Stimulated activated CD4-positive, alpha-beta T cell treated with anti-CD3 and anti-CD28 coated beads, Interleukin-15, amount 100 ng/mL, for 1 hour (primary cell): ENCODE measurements at places on chromosomes 5 and 9.

GRCh38 chr5:1152156-1152555 is 40.3 kb upstream of the SLC12A7 start:
- no peak for DNase-seq

DNA sequence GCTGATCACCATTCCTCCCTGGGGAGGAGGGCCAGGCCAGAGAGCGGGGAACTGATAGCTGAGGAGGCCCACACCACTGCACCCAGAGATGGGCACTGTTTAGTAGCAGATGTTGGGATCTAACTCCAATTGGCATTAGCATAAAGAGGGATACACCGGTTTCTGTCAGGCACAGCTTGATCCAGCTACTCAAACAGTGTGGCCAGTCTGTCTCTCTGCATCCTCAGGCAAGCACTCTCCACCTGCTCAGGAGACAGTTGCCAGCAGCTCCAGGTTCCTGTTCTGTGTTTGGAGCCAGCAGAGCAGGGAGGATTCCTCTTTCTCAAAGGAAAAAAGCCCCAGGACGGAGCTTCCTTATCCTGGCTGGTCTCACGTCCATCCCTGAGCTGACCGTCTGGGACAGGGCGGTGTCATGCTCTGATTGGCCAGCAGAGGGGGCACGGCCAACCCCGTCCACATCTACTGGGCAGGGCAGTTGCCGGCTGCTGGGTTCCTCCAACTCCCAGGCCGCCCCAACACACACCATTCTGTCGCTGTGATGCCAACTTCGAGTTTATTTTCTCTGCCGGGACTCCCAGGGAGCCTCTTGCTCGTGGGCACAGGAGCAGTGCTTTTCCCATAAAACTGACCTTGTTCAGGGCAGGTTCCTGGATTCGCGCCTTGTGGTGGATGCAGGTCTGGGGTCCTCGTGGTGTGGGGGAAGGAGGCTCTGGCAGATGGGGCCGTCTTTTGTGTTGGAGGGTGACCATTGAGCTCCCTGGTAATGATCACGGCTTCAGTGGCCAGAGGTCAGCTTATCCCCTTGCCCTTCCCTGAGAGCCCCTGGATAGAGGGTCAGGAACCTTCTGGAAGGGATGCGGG is 47.9 kb downstream of the COL5A1 start:
- no peak for DNase-seq

GRCh38 chr9:91849694-91850093 is 100.3 kb downstream of the ROR2 start:
- DNase-seq: no peak

GRCh38 chr5:6434731-6435130 is 13.9 kb upstream of the UBE2QL1 start:
- no peak for DNase-seq

GRCh38 chr5:103569313-103570060 is 6.9 kb upstream of the NUDT12 start:
- no peak for DNase-seq

DNA sequence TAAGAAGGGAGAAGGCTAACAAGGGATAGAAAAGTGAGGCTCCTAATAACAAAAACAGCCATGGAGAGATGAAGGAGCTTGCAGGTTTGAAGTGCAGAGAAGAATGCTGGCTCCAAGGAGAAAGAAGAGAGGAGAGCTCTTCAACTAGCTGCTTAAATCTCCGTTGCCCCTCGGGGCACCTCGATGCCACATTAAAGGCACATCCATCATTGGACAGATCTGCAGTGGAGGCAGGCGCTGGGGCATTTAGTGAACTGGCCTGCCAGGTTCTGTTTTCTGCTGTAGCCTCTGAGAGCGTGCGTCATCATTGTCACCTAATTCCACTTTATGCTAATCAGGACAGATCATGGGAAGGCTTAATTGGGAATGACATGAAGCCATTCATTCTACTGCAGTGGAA is 1426.2 kb upstream of the WWC1 start:
- no peak for DNase-seq

DNA sequence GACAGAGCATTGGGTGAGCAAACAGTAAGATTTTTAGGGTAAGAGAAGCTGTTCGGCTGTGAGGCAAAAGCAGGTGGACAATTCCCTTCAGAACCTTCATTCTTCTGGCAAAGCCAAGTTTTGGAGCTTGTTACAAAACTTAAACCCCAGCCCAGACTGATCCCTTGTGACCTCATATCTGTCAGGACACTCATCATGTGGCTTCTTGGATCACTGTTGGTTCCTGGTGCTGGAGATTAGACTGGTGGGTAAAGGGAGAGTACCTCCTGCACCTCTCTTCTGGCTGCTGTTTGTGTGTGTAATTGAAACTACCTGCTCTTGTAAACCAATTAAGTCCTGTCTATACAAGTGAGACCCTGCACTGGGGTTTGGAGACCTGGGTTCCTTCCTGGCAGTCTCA is 21.0 kb downstream of the LARP1 start:
- no peak for DNase-seq

DNA sequence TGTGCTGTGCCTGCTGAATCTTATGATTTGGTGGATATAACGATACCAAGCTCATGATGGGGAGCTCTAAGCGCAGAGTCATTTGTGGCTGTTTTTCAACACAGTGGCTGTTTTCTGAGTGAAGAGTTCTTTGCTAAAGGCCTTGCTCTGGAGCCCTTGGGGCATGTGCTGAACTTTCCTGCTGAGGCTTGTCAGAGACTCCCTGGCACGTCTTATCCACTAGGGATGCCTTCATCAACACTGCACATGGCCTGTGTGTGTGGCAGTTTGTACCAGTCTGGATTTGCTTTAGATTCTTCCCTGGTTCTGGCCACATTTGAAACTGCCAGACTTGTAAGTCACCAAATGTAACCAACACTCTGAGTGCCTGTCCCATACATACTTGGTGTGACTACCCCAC is 188.2 kb downstream of the DMRT2 start:
- no peak for DNase-seq

- DNase-seq: no peak
Measured at GRCh38 chr9:108439947-108440346, 415.8 kb downstream of the ACTL7B start.

- no peak for DNase-seq
Measured at GRCh38 chr5:152701305-152701949, 296.3 kb upstream of the NMUR2 start.

GRCh38 chr9:133584559-133585476 is 24.4 kb downstream of the FAM163B start:
- no peak for DNase-seq

GRCh38 chr9:6090277-6091210 is 75.1 kb upstream of the RANBP6 start:
- DNase-seq: no peak

DNA sequence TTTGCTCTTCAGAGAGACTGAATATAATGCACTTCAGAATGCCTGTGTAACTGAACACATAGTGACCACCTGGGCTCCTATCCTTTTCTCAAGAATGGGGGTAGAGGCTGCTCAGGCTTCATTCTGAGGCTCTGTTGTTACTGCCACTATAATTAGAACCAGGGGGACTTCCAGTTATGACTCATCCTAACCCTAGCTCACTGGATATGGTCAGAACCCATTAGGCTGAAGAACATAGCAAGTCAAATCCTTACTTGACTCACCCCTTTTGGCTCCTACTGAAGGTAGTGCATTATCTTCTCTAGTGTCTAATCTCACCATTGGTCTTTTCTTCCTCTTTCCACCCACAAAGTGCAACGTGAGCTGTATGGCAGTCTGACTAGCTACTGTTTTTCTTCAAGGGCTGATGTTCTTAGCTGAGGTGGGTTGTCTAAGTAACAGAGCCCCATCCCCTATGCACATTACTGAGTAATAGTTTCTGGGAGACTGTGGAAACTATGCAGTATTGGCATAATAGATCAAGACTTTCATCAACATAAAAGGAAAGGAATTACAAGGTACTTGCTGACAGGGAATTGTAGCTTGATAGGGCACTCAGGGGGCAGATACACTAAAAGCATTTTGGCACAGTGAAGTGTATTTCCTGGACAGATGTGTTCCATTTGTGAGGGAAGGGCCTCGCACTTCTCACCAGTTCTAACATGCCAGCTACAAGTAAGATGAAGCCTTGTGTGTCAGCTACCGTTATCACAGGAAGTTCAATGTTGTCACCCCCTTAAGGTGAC is 431.0 kb upstream of the MEF2C start:
- no peak for DNase-seq

- no peak for DNase-seq
Measured at GRCh38 chr9:90070469-90070868, 465.7 kb downstream of the GADD45G start.

GRCh38 chr5:140988608-140989007 is 22.3 kb downstream of the PCDHAC2 start:
- no peak for DNase-seq

GRCh38 chr5:123647066-123647465 is 135.1 kb downstream of the CSNK1G3 start:
- DNase-seq: no peak

DNA sequence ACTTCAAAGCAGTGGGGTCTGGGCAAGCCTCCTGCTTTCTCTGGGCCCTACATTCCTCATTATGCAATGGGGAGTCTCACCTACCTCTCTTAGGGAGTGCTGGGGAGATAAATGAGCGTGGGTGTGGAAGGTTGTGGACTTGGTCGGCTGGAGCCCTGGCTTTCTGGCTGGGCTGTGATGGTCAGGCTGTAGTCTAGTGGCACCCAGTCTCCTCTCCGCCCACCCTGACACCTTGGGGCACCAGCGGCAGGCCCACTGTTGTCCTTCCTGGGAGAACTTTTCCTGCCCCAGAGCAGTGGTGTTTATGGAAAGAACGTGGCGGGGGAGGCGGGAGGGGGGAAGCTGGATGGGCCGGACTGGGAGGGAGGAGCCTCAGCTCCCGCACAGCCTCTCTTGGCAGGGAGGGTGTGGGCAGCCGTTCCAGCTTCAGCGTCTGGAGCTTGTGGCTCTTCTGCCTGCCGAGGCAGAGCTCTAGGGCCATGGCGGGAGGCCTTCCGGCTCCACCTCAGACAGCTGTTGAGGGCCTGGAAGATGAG is 4.1 kb downstream of the PTGS1 start:
- no peak for DNase-seq

DNA sequence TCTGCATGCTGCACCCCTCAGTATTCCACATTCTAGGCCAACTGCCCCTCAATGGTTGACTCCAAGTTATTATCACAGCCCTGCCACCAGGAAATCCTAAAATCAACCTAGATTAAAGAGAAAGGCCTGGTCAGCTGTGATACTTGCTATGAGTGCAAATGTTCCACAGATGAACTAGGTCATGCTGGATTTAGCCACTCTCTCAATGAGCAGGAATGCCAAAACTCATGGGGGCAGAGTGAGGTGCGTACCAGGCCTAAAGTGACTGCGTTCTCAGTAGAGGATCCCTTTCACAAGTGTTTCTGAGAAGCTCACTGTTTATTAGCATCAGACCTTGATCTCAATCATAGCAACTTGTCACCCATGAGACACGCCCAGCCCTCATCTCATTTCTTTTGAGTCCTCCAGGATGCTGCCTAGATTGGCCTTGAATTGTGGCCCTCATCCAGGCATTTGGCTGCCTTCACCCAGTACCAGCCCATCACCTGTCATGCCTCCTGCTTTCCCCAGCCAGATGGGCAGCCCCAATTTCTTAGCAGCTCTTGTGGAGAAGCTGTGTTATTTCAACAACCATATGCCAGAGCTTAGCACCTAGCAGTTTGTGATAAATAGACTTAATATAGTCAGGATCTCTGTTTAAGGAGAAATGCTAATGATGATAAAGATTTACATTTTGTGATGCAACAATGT is 383.9 kb downstream of the CTNND2 start:
- DNase-seq: no peak

DNA sequence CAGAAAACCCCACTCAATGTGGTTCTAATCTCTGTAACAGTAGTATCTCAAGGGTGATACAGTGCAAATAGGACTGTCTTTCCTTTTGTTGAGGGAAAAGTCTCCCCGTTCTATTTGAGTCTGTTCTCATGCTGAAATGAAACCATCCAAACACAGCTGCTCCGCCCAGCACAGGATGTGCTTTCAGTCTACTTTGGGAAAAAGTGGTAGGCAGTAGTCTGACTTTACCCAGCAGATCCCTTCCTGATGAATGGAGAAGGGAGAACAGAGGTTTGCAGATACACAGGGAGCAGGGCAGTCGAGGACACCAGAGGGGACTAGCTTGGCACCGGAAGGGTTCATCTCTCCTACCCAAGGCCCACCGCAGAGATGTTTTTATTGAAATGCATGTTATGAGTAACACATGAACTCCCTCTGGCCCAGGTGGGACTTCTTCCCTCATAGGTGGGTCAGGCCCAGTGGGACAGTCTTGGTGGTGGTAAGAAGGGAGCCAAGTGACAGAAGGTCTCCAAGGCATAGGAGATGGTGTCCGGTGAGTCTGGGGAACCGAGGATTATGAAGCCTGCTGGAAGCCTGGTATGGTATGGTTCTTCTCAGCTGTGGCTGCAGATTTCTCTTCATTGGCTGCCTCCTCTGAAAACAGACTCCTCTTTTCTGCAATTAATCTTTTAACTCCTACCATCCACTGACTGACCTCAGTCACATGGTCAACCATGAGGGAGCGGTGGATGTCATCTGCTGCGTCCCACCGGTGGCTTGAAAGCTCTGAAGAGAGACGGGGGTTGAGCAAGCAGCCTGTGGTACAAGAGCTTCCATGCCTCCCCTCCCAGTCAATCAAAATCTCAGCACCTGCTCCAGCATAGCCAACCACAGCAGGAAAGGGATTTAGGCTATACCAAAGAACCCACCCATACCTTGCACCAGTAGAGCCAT is 3.0 kb downstream of the EIF4EBP3 start:
- no peak for DNase-seq

GRCh38 chr5:113115956-113116355 is 139.4 kb downstream of the DCP2 start:
- DNase-seq: no peak

DNA sequence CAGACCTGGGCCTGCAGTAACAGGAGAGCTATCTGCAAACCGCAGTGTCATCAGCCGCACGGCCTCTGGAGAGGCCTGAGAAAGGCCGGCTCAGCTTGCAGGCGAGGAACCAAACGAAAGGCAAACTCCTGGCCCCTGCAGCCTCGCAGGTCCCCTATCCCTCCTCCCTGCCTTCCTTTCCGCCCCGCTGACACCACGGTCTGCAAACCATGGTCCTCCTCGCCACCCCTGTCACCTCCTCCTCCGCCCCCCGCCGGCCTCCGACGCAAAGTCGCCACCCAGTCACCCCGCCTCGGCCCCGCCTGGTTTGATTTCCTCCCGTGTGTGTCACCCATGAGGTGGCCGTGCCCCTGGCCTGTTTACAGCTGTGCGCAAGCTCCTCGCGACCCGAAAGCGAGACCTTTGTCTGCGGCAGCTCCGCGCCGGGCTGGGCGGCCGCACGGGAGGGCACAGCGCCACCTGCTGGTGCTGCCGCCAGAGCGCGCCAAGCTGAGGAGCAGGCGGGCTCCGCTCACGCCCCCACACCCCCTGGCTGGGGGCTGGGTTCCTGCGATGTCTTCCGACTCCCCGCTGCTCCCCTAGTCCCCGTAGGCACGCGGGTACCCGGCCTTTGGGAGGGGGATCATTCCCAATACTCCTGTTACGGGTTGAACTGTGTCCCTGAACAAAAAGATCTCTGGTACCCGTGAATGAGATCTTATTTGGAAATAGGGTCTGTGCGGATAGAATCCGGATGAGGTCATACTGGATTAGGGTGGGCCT is 19.4 kb downstream of the GBGT1 start:
- peak; percentile 87 for DNase-seq
